HuH-7 (cell line): ENCODE measurements at places on chromosomes 6 and 20.

GRCh38 chr6:3147914-3148757, 9.2 kb downstream of the TUBB2A start:
- DNase-seq: no peak

GRCh38 chr20:58623579-58624473, 27.3 kb upstream of the STX16 start:
- no peak for DNase-seq

- no peak for DNase-seq
Observed at GRCh38 chr20:23178806-23179205, 92.7 kb upstream of the CD93 start.

DNA sequence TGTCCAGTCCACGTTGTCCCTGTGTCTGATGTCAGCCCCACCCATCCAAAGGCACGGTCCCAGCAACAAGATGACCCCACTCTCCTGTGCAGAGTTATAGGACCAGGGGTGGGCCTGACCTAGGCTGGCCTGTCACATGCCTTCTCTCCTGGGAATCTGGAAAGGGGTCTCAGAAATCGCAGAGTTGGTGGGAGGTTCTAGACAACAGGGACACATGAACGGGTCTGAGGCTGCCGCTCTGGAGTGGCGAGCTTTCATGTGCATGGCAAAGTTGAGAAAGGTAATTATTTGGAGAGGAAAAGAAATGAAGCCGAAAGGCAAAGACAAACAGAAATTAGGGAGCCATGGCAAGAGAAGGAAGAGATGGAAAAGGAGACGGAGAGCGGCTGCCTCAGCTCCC, 29.5 kb downstream of the BFSP1 start:
- no peak for DNase-seq

- no peak for DNase-seq
Observed at GRCh38 chr6:132695773-132696172, 18.1 kb downstream of the VNN1 start.

GRCh38 chr20:15789079-15789478, 784.2 kb downstream of the KIF16B start:
- no peak for DNase-seq
